ENCODE measurements at places on chromosomes 7 and 10. TPM values are rescaled to one million over a fixed set of nuclear protein-coding genes. Genes with fewer than 3 reads are reported as not detected.

- no peak for DNase-seq
Observed at GRCh38 chr10:71250405-71250804, 38.0 kb downstream of the UNC5B start.

GRCh38 chr10:57799625-57800024 lies 468.1 kb downstream of the IPMK start:
- no peak for DNase-seq

DNA sequence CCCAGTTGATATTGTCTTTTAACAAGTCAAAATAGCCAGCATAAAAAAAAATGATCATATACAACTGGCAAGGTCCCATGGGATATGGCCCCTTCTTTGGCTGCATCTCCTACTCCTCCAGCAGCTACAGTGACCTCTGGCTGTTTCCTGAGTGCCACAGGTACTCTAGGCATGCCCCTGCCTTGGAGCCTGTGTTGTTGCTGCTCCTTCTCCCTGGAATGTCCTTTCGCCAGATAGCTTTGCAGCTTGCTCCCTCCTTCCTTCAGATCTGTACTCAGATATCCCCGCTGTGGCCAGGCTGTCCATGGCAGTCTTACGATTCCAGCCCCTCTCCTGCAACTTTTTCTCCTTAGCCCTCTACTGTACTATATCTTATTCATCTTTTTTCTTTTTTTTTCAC lies 23.3 kb downstream of the CNNM2 start:
- no peak for DNase-seq

DNA sequence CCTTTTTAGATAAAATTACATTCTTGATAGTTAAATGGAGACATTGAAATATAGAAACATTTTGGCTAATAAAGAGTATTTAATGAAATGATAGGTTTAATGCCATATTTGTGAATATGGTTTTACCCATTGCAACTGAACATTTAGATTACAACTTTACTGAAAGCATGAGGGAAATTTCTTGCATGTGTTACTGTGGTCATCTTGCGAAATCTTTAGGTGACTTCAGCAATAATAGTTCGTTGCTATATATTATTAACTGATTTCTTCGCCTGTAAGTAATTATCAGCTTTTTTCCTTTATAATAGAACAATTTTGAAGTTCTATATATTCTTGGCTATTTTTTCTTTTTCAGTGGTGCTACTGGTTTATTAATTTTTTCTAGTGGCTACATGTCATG lies 83.2 kb downstream of the MLLT10 start:
- DNase-seq = no peak

DNA sequence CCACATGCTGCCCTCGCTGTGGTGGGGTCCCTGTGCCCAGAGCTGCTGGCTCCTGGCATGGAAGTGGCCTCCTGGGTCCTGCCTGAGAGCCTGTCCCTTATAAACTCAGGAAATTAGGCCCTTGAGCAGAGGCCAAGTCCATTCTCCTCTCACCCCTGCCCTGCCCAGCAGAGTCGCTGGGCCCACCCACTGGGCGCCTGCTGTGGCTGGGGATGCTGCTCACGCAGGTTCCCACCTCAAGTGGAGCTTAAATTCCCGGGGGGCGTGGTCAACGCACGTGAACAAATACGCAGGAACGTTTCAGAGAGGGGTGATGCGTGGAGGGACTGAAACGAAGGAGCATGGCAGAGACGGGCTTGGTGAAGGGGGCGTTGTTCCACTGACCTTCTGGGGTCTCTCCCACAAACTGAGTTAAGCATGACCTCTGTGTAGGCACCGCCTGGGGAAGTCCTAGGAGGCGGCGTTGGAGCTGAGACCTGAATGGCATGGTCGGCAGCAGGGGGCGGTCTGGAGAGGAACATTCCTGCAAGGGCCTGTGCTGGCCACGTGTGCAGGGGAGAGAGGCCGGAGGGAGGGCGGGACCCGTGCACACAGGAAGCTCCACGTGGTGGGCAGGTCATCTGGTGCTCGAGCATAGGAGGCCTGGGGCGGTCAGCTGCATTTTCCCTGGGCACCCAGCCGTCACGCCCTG lies 27.9 kb downstream of the FAM20C start:
- no peak for DNase-seq

DNA sequence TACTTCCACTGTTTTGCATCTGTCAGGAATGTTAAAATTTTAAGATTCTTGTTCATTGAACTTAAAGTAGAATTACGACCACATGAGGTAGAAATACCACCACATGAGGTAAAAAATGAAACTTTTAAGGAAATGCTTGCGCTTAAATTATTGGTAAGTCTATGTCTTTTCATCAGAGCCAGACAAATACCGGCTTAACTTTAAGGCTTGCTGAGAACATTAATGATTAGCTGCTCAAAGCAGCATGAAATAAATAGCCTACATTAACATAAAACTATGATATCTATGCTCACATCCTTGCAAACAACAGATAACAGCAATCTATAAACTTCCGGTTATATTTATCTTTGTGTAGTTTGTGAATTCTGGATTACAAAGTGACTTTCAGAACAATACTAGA lies 26.9 kb upstream of the SCIN start:
- no peak for DNase-seq

DNA sequence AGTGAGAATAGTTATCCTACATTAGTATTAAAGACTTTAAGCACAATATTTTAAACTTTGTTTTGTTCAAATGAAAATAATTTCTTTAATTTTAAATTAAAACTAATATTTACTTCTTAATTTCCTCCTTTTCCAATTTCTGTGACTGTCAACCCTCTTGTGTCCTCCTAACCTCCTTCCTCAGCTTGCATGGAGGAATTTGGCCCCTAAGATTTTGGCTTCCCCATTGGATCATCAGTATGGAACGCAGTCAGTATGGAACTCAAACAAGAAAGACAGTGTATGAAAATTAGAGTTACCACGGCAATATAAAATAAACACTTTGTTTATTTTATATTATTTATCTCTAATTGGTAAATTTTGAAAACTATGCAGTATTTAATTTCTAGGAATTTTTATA lies 91.2 kb downstream of the CYP51A1 start:
- DNase-seq = no peak

GRCh38 chr10:15180736-15181135 lies 12.2 kb upstream of the NMT2 start:
- no peak for DNase-seq

DNA sequence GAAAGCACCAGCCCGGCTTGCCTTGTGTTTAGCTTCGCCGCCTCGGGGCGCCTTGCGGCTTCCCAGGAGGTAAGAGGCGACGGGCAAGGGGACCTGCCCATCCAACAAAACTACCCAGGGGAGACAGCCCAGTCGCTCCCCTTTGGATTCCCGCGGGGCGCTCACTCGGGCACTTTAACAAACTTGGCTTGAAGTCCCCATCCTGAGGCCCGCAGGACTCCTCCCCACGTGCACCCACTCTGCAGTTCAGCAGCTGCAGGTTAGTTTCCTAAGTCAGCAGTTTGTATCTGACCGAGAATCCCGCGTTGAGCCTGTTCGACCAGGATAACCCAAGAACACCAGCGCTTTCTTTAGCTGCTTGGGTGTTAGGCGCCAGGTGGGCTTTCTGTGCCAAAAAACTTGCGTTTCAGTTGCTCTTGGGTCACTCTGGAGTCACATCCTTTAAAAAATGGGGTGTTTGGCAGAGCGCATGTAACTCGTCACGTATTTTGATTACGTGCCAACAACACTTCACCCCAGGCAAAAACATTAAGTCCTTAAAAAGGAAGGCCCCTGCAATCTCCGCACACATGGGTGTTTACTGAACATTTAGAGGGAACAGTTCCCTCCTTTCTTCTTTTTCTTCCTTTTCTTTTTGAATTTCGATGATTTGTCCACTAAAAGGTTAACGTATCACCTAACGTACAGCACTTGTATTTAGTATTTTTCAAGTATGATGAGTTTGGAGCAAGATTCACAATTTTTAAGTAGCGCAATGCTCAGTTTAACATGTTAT lies 876 bp downstream of the DNAH11 start:
- DNase-seq = no peak

- no peak for DNase-seq
Observed at GRCh38 chr10:52466464-52466863, 152.4 kb downstream of the DKK1 start.

- DNase-seq = no peak
Observed at GRCh38 chr10:70742537-70743429, 42.4 kb downstream of the TBATA start.

GRCh38 chr7:7720193-7720592 lies 1.8 kb upstream of the RPA3 start:
- DNase-seq = no peak

DNA sequence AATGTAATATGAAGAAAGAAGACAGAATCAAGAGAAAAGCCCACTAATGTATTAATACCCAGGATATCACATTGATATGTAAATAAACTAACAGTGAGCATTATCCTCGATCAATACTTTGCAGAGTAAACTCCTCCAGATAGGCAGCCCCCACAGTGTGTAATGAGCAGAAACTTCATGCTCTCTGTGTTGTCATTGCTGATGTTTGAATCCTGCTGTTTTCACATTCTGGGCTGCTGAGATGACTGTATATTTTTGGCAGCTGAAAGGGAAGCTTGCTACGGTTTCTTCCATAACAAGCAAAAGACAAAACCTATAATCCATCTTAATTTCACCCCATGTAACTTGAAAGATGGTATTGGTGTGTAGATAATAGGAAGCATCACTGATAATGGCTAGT lies 15.3 kb upstream of the THSD7A start:
- no peak for DNase-seq

GRCh38 chr7:90384433-90384832 lies 18.8 kb upstream of the CLDN12 start:
- no peak for DNase-seq

- no peak for DNase-seq
Observed at GRCh38 chr10:51950371-51950995, 251.1 kb upstream of the CSTF2T start.

GRCh38 chr7:103297837-103298179 lies 573 bp downstream of the PMPCB start:
- DNase-seq = no peak

DNA sequence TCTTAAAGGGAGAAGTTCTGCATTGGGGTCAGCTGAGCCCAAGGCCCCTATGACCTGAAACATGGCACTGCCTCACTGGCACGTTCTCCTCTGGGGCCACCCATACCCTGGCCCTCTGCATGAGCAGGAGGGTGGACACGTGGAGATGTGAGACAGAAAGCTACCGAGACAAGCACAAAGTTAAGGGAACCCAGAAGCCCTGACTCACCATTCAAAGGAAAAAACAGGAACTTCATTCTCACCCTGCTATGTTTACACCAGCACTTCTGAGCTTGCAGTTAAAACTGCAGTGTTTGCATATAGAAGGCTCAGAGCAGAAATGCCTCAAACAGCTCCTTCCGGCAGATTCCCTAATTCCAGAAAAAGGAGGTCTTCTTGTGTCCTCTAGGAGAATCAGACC lies 41.7 kb downstream of the DENND11 start:
- DNase-seq = no peak

- no peak for DNase-seq
Observed at GRCh38 chr10:124447751-124448466, 1.9 kb downstream of the NKX1-2 start.

DNA sequence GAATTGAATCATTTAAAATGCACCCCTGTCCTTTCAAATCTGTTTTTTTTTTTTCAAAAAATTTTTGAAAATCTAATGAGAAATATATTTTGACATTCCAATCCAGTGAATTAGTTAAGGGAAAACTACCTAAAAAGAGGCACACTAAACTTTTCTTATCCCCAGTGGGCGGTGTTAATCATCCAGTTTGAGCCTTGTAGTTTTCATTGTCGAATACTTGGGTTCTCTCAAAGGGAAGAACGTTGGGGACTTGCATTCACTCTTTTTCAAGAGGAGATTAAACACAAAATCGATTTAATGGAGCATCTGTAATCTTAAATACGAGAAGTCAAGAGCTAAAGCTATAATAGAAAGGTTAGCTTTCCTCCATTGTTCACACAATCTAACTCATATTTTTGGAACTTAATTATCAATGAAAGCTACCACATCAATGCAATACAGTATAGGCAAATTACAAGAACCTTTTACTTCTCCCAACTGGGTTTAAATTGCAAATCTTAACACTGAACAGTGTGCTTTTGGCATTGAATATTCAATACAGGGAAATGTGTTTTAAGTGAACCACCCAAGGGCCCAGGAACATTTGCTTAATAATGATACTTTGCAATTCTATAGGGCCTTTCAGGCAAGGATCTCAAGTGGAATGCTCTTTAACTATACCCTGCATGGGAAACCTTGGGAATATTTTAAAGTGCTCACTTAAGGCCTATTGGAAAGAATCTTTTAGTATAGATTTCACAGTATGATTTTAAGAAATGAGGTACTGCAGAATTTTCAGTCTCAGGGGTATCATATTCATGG lies 13.1 kb upstream of the SP8 start:
- DNase-seq = no peak

The EVX1 gene
- not detected for total RNA-seq

The CEP41 gene
- 10.5 TPM for total RNA-seq

The GBX1 gene
- total RNA-seq = not detected

The ADIRF gene
- total RNA-seq = 173 TPM

The MYH16 gene
- not detected for total RNA-seq

Measured in ovary (tissue), 10 donors.